Cerebellar nuclear complex (tissue), 1 donor: ENCODE measurements at places on chromosomes 2 and 18.

GRCh38 chr2:32485399-32485798 lies 128.6 kb downstream of the BIRC6 start:
- no peak for DNase-seq

DNA sequence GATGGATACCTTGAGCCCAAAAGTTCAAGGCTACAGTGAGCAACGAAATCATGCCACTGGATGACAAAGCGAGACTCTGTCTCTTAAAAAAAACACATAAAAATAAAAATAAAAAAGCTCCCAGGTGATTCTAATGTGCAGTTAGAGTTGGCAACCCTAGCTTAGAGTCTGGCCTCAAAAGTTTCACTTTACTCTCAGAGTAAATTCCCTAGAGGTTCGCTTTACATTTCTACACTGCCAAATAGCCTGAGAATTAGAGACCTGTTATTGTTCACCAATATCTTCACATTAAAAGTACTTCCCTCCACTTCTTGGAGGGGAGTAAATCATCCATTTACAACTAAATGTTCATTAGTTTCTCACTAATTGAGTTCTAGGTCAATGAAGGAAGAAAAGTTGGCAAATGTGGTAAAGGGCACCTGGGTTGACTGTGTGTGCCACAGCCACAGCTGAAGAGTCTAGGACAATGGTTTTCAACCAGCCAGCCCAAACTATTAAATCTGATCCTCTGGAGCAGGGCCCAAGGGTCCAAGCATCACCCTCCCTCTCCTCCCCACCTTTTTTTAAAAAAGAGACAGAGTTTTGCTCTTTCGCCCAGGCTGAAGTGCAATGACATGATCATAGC lies 15.2 kb upstream of the TMEM37 start:
- DNase-seq, result no peak

GRCh38 chr18:41206341-41206830 lies 748.6 kb upstream of the PIK3C3 start:
- DNase-seq, result no peak

- peak; percentile 45 for DNase-seq
Measured at GRCh38 chr18:70142001-70142400, 63.5 kb downstream of the RTTN start.

- DNase-seq, result peak; percentile 77
Measured at GRCh38 chr2:105576440-105577241, 168.1 kb upstream of the NCK2 start.

DNA sequence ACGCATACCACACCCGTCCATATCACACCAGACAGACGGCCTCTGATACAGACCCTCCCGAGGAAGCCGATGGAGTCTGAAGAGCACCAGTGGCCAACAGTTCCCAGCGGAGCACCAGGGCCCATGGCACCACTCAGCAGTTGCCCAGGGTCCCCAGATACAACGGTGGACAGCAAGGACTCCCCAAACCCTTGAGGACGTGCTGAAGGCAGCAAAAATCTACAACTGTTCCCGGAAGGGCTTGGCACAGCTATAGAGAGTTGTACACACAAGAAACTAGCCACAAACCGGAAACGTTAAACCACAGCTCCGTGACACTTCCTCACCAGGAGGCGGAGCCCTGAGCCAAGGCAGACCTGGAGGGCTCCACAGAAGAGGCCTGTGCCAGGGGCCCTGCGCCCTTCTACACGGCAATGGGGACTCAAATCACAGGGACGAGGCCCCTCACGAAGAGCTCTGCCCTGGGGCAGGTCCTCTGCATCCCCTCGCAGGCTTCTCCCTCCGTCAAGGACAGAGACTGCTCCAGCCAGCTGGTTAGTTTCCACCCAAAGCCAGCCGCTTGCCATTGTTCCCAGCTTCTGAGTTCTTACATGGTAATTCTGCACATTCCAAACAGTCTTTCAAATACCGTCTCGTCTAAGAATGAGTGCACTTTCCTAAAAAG lies 133.4 kb downstream of the HDAC4 start:
- DNase-seq, result no peak

DNA sequence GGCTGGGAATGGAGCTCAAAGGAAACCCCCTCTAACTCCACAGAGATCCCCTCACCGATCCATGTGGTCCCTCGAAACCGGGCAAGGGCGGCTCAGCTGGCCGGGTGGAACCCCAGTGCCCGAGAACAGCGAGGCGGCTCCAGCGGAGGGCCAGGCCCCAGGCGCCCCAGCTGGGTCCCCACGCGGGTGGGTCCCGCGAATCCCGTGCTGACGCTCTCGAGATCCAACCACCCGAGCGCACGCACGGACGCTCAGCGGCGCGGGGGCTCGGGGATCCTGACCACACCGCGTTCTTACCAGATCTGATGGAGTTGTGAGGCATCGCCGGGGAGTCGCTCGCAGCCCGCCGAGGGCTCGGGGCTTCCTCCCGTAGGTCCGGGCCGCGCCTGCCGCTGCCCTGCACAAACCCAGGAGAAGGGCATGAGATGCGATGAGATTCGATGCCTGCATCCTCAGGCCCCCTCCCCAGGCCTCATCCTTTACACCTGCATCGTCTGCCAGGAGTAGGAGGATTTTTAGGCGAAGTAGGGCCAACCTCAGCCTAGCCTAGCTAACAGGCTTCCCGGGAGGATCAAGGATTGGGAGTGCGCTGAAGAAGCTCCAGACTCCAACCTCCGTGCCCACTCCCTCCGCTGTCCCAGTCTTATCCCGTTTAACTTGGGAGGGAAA lies 514 bp downstream of the PAX8 start:
- DNase-seq, result no peak
